ENCODE measurements at places on chromosomes 1 and 21.

- no peak for DNase-seq
These were observed 59.5 kb downstream of the BACE2 start for GRCh38 chr21:41227357-41228005.

DNA sequence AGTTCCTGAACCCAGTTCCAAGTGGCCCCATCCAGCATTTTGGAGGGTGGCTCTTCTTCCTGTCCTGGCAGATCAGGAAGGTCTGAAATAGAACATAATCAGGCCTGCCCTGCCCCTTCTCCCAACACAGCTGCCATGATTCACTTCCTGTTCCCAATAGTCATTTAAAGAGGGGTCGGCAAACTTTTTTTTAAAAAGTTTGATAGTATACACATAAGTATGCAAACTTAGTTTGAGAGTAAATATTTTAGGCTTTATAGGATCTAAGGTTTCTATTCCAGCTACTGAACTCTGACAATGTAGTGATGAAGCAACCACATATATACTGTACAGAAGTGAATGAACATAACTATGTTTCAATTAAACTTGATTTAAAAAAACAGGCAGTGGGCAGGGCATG, 66.4 kb downstream of the LUZP1 start:
- DNase-seq = no peak

DNA sequence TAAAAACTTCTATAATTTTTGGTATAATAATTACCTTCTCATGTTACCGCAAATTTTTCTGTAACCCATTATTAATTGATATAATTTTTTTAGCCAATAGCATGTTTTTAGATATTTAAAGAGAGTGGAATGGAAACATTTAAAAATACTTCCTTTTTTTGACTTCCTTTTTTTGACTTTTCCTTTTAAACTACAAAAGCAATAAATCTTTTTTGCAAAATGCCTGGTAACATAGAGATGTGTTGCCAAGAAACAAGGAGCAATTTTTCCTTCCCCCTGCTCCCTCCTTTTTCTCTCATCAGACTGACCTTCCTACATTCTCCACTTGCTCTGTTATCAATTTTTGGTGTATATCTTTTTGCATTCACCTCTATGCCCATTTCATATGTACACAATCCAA, 666.2 kb downstream of the ADGRL2 start:
- no peak for DNase-seq

GRCh38 chr1:244709476-244710368, 56.8 kb downstream of the DESI2 start:
- no peak for DNase-seq

DNA sequence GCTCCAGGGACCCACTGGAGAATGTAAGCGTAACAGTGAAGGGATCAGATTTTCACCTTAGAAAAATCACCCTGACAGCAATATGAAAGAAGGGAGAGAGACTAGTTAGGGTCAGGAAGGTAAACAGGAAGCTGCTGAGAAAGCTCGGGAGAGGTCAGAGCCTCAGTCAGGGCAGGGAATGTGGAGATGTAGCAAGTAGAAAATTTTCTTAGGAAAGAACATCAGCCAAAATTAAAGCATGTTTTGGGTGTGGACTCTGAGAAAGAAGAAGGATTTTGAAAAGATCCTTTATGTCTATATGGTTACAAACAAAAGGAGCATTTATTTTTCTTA, 16.7 kb upstream of the ERICH3 start:
- DNase-seq = no peak
